ENCODE measurements at places on chromosomes 3 and 15.

DNA sequence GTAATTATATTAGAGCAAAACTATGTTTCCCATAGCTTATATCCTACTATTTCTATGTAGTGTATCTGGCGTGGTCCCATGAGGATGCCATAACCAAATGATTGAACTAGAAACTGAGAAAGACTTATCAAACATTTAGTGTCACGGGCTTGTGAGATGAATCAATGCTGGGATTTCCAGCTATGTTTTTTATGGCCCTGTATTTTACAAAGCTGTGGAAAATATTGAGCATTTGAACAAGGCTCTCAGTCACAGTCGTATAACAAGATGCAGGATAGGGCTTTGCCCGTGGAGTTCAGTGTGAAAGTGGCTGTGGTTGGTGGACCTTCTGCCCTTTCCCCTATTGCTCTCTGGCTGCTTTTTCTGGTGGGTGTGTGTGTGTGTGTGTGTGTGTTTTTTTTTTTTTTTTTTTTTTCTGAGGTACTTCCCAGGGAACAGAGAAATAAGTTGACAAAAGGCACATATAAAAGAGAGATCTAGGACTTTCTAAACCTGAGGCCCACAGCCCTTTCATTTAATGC is 60.7 kb downstream of the CACNA1D start:
- DNase-seq: no peak

DNA sequence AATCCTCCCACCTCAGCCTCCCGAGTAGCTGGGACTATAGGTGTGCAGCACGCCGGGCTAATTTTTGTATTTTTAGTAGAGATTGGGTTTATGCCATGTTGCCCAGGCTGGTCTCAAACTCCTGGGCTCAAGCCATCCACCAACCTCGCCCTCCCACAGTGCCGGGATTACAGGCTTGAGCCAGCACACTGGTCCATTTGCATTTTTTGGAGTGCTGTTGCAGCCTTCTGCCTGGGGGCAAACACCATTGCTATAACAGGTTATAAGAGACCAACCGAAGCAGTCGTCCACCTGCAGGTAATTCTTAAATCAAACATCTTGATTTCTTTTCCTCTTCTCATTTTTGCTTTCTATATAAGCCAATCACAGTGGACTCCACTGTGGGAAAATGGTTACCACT is 27.7 kb downstream of the ACKR4 start:
- DNase-seq: no peak

- no peak for DNase-seq
Measured at GRCh38 chr15:29590701-29591100, 231.6 kb downstream of the TJP1 start.

DNA sequence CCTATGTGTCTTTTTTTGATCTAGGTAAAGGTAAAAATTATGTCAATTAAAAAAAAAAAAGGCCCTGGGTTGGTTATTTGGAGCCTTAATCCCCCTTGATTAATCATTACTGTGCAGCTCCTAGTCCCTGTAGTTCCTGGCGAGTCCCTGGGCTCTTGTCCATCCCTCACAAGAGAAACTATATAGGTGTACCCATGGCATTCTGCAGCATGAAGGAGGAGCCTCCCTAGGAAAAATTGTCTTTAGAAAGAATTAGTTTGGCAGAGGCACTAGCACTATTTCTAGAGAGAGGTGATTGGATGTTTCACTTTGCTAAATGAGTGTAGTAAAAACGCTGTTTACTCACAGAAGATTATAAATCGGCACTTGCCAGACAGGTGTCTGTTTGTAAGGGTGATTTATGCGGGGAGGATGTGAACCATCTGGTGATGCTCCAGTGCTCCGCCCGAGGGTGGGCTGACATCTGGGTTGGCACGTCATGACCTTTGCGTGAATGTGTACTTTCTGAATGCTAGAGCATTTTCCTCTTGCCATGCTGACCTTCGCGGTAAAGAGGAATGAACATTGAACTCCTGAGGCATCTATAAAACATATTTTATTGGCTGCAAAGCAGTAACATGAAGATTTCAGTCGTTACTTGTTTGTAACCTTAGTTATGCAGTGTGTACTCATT is 12.6 kb downstream of the PLCL2 start:
- DNase-seq: no peak

GRCh38 chr3:177578488-177578887 is 381.2 kb upstream of the TBL1XR1 start:
- no peak for DNase-seq

- DNase-seq: no peak
Measured at GRCh38 chr15:72078887-72079286, 39.1 kb downstream of the MYO9A start.

DNA sequence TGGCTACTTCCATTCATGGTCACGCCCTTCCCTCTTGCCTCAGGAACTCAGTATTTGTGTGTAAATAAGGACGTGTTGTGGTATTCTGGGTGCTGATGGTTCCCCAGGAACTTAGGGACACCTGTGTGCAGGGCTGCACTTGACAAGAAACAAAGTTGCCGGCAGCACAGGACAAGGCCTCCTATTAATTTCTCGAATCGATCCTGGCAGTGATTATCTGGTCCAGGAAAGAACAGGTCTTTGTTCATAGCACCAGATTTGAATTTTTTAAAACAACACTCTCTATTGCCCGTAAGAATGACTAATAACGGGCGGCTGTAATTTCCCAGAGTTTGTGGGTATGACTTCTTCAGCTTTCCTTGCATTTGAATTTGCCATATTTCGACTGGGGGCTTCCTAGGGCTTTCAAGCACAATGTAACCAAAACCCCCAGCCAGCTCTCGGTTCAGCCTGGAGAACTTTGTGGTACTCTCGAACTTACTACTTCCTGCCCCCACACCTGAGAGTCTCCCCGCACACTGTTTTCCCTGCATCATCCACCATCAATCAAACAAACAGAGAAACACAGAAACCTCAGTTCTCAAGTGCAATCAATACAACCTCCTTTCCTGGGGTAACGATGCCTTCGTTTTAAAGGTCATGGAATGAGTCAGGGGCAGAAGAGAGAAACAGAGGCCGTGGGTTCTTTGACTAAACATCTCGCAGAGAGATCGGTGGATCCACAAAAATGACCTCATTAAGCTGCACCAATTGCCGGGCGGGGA is 241.7 kb upstream of the ICE2 start:
- no peak for DNase-seq

DNA sequence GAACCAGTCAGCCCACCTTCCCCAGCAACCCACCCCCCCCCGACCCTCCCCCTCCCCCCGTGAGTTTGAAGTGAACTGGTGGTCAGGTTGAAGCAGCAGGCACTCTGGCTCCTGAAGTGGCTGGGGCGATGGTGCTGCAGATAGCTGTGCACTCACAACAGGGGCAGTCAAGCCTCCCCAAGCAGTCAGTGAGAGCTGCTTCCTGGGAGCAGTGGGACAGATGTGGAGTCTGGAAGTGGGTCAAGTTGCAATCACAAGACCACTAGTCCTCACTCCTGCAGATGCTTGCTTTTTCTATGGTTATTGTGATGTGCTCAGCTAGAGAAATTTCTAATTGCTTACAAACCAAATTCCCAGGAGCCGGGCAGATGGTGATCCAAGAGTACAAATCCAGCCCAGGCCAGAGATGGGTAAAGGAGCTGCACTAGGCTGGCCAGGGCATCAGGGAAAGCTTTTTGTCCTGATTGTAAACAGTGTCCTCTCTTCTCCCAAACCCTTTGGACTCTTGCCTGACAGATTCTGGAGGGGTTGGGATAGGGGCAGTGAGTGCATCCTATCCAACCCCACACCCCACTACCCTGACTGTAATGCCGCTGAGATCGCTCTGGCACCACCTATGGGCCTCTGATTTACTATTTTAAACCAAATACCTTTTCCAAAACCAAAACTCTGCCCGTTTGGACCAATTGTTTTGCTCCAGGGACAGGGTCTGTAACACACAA is 9.8 kb upstream of the CLPX start:
- no peak for DNase-seq

DNA sequence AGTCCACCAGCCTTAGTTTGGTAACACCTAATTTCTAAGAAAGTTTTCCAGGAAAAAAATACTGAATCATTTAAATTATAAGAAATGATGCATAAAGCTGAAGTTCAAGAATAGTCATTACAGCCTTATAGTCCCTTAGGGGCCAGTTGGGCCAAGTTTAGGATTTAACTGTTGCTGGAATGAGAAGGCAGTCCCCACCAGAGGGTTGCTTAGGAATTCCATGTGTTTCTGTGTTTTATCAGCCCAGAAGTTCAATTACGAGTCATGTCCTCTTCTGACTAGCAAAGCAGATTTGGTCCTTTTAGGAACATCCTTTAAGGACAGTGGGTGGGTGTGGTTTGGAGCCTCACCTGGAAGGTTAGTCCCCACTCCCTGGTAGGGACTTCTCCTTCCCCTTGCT is 57.0 kb upstream of the NR2E3 start:
- DNase-seq: no peak

GRCh38 chr15:55088207-55088606 is 108.5 kb downstream of the RSL24D1 start:
- DNase-seq: no peak

GRCh38 chr3:138455801-138456716 is 21.6 kb downstream of the ESYT3 start:
- no peak for DNase-seq

GRCh38 chr15:42165106-42165505 is 8.7 kb upstream of the PLA2G4F start:
- DNase-seq: no peak

GRCh38 chr3:2535206-2535605 is 436.5 kb downstream of the CNTN4 start:
- DNase-seq: no peak

DNA sequence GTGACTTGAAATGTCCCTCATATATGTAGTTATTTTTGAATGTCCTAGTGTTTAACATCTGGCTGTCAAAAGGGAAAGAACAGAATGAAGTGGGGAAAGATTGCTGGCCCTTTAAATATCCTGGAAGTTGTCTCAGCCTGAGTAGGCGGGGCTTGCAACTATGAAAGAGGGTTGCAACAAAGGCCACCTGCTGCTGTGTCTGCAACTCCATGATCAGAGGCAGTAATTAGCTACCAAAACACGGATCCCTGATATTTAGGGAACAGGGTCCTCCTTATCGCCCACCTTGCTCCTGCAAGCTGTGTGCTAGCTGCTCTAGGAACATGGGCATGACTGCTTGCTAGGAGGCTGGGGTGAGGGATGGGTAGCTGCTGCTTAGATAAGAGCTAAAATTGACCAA is 100.2 kb upstream of the CFAP20DC start:
- no peak for DNase-seq

DNA sequence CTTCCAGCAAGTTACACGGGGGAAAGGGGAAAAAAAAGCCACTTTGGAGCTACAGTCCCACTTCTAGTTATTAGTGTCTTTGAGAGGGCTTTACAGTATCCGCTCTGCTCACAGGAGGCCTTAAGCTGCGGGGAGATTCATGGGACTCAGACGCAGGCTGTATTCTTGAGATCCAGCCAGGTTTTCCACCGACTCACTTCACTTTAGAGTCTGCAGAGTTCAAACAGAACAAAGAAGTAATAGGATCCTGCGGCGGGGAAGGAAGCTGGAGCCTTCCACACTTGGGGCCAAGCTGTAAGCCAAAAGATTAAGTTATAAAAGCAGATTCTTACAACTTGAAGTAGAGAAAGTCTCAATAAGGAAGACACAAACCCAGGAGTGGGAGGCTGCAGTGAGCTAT is 60.2 kb upstream of the FAM174B start:
- no peak for DNase-seq

GRCh38 chr3:40179016-40179415 is 130.5 kb upstream of the EIF1B start:
- peak; percentile 43 for DNase-seq

DNA sequence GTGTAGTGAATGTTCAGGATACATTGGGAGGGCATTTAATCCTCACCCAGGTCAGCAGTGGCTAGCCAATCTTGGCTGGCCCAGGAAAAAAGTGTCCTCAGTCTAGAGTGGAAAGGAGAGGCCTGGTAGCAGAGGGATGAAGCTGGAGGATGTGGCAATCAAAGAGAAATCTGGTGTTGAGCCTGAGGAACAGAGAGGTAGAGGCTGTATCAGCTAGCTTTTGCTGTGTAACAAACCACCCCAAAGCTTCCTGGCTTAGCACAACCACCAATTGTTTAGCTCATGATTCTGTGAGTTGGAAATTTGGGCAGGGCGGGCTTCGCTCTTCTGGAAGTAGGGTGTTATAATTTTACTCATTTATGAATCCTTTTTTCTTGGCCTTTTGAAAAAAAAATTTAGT is 49.8 kb upstream of the PRR23E start:
- DNase-seq: no peak

DNA sequence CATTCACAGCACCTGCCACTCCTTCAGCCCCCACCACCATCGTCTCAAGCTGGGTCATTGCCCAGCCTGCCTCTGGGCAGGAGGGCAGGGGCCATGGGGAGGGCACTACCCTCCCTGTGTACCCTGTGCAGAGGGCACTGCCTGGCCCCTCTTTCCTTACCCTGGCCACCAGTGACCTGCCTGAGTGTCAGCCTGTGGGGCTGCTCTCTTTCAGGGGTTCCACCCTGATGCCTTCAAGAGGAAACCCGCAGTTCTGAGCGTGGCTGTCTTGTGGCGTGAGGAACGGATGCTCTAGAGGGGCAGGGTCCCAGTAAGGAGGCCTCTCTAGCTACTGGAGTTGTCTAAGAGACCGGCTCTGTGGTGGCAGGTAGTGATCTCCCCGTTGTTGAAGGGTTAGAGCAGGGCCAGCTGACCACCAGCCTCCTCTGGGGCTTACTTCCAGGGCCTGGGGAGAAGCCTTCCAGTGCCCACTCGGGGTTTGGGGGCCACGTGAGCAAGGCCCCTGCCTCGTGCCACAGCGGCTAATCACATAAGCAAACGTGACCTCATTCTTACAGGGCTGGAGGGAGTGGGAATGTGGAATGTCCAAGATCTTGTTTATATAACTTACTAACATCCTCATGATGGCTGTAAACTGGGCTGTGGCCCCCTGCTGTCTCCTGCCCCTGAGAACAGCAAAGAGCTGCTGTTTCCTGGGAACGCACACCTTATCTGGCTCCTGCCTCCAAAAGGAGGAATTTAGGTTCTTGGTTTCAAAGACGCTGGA is 31.4 kb upstream of the SEC13 start:
- no peak for DNase-seq

- no peak for DNase-seq
Measured at GRCh38 chr15:92273723-92274122, 120.0 kb upstream of the ST8SIA2 start.

GRCh38 chr3:102400766-102401165 is 34.0 kb upstream of the ZPLD1 start:
- DNase-seq: no peak
